ENCODE measurements at places on chromosomes 6 and 20.

GRCh38 chr6:34491091-34491430, 25.2 kb downstream of the PACSIN1 start:
- DNase-seq, result no peak

- DNase-seq, result no peak
Observed at GRCh38 chr6:133187657-133188453, 53.3 kb upstream of the EYA4 start.

DNA sequence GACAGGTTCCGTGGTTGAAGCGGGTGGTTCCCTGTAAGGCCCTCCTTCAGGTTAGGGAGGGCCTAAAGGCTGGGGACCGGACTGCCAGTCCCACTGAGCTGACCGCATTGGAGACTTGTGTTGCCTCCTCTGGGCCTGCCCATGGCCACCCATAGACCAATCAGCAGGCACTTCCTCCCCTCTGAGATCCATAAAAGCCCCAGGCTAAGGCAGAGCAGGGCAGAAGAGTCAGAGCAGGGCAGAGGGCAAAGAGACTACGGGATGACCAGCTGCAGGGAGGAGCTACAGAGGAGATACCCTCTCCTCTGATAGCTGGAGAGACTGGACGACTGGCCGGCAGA, 537.4 kb downstream of the TENT5A start:
- DNase-seq, result no peak

- DNase-seq, result peak; percentile 50
Observed at GRCh38 chr6:112253498-112253840, 898 bp downstream of the LAMA4 start.

GRCh38 chr6:36920049-36920448, 34.3 kb downstream of the C6orf89 start:
- no peak for DNase-seq

DNA sequence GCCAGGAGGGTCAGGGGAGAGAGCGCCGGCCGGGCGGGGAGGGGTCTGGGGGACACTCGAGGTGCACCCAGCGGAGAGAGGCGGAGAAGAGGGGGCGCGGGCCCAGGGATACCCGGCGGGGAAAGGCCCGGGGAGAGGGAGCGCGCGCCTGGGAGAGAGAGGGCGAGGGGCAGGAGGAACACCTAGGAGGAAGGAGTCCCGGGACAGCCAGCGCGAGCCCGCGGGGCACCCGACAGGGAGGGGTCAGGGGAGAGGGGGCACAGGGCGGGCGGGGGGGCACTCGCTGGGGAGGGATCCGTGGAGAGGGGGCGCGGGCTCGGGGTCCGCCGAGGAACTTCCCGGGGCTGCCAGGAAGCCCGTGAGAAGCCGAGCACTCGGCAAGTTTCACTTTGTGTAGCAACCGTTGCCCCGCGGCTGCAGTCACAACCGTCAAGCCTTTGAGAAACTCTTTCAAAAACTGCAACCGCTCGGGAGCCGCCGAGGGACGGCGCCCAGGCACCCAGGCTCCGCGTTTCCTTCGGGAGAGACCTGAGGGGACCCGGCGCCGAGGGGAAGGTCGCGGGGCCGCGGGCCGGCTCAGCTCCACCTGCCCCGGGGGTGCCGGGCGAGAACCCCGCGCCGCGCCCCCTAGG, 471 bp downstream of the EZR start:
- DNase-seq, result peak; percentile 81

DNA sequence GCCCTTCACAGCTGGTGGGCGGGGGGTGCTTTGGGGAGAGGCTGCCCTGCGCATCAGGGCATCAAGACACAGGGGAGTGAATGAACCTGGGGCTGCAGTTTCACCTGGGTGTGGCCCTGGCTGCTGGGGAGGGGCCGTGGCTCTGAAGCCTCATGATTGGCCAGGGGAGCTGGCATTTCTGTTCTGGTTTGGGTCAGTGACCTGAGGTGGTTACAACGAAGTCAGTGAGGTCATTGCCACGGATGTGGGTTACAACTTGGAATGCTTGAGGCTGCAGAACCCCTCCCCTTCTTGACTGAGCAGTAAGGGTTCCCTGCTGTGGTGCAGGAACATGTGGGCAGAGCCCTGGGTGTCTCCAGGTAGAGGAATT, 3.0 kb downstream of the TCEA2 start:
- DNase-seq, result no peak

DNA sequence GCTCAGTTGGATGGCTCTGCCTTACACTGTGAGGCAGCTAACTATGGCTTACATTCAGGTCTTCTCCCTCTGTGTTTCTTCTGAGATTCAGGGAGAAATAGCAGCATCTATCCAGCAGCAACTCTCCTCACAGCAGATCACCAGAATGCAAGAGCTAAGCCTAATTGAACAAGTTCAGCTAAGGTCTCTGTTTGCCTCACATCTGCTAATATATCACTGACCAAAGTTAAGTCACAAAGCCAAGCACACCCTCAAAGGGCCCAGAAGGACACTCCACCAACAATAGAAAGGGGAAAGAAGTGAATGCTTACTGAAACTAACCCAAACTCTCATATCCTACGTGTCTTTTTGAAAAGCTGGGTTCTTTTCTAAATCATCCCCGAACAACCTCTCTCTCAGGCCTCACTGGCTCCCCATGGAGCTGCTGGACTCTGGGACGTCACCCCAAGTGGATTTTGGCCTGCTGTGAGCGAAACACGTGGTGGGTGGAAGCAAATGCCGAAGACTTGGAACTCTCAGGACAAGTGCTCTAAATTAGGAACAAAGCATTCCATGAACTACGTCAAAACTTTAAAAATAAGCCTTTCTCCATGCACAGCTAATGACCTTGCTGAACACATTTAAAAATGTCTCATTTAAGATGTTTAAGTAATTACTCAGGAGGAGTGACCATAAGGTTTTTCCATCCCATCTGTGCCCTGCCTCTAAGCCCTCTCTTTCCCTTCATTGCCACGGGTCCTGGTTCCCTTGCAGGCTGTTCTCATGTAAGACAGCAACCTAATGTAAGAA, 167.5 kb upstream of the PLCB4 start:
- no peak for DNase-seq

DNA sequence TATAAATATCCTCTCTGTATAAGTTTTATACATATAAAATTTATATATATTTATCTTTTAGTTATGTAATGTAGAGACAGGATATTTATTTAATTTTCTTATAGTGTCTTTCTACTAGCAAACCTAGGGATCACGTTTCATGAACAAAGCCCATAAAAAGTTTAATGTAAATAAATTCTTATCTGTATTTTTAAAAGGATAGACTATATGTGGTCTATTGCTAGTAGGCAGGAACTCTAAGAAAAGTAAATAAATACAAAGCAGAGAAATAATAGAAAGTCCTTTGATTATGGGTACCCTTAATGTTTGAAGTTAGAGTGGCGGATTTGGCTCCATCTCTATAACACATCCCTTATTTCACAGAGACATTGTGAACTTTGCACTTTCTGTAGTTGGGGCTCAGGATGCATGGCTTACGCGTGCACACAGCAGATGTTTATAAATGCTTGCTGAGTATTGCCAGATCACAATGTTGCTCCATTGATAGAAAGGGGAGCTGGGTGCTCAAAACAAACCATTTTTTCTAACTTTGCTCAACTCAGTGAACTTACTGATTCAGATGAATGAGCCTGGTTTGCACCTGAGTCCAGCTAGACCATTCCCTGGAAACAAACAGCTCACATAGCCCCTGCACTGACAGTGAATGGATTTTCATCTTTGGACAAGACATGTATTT, 179.1 kb downstream of the SYNE1 start:
- no peak for DNase-seq

DNA sequence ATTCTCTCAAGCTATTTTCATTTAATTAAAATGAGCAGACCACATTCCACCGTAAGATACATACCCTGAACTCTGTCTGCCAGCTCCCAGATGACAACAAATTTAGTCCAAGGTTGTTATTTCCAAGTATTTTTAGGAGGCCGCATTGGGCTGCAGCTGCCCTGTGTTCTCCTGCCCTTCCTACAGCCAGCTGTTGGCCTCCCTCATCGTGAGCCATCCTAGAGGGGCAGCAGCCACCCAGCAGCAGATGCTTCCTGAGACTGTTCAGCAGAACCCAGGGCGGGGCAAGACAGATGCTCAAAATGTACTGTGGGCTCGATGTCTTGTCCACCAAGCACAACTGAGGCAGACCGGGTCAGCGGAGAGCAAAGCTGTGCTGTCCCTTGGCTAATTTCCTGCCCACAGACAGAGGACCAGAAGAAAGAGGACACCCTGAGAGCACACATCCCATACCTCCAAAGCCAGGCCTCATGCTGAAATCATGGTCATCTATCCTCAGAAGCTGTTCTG, 16.4 kb downstream of the GABRR1 start:
- DNase-seq, result no peak

DNA sequence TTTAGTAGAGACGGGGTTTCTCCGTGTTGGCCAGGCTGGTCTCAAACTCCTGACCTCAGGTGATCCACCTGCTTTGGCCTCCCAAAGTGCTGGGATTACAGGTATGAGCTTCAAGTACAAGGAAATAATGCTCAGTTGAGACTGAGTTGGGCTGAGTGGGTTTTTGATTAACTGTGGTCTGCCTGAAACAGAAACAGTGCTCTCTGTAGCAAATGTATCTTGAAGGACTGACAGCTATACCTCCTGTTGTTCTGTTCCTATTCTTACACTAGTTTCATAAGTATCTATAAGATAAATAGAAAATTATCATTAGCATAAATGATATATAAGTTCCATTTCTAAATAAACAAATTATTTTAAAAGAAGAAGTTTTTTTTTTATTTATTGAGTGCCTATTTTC, 142.8 kb upstream of the PTPRK start:
- DNase-seq, result no peak

- DNase-seq, result no peak
Observed at GRCh38 chr6:155646443-155646842, 190.8 kb upstream of the NOX3 start.

GRCh38 chr20:15818651-15819071, 754.6 kb downstream of the KIF16B start:
- no peak for DNase-seq

DNA sequence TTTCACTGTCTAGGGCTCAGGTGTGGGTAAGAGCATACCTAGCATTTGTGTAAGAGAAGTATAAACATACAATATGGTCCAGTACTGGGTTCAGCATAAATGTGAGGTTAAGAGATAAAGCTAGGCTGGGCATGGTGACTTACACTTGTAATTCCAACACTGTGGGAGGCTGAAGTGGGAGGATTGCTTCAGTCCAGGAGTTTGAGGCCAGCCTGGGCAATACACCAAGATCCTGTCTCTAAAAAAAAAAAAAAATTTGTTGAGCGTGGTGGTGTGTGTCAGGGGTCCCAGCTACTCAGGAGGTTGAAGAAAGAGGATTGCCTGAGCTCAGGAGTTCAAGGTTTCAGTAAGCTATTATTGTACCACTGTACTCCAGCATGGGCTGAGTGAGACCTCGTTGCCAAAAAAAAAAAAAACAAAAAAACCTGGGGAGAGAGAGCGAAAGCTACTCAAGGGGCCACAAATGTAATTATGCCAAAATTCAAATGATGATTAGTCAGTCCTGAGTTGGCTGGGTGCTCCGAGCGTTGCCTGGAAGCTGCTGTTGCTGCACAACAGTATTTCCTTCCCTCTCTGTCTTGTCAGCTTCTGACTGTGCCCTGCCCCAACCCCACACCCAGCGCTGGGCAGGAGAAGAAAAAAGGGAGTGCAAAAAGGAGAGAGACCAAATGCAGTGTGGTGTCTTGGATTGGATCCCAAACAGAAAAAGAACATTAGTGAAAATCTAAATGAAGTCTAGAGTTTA, 24.0 kb downstream of the CMTR1 start:
- DNase-seq, result no peak

GRCh38 chr6:22112461-22112860, 184.4 kb downstream of the PRL start:
- no peak for DNase-seq

- no peak for DNase-seq
Observed at GRCh38 chr20:40786336-40786735, 97.3 kb upstream of the MAFB start.

DNA sequence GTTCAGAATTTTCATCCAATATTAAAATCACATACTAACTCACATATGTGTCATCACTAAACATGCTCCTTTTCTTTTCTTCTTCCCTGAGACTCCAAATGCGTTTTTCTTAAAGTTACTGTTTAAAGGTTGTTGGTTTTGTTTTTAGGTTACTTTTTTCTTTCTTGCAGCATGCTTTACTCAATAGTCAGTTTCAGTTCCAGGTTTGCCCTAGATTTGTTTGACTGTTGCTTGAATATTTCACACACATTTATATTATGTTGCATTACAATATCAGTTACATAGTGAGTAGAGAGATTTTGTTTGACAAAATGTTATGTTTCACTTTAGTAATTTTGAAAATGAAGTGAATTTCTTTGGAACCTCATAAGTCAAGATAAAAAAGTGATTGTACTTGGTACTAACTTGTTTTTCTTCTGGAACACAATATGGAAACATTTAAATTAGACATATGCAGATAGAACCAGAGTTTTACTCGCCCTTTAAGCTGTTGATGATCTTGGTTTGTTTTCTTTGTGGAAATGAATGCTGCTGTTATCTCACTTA, 27.3 kb downstream of the FNDC1 start:
- no peak for DNase-seq

- DNase-seq, result no peak
Observed at GRCh38 chr6:15481390-15482291, 181.2 kb downstream of the DTNBP1 start.

DNA sequence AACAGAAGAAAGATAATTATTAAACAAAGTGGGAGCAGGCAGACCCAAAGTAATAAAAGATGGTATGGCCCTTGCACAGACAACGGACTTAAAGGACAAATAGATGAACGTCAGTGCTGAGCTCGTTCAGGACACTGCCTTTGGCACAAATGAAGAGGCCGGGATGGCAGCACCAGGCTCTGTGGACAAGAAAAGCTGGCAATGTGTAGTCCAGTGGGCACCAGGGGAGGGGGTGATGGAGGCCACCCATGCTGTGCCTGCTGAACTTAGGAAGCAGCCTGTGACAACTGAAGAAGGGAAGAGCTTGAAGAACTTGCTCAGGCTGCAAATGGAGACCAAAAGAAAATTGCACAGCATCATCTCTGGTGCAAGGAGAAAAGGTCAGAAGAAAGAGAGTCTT, 131.0 kb downstream of the ANKRD60 start:
- DNase-seq, result no peak

DNA sequence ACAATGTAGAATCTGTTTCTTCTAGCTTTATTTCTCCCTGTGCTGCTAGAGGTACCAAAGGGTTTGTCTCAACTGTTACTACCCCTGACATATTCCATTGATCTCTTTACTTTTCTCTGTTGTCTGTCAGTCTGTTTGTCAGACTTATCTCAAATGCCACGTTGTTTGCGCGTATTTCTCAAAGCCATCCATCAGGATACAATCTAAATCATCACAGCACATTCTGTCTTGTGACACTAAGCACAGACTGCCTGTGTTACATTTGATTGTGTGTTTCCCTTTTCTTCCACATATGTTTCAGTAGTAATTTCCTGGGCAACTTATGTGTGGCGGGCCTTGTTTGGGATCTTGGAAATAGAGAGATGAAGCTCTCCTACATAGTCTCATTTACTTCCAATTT, 30.2 kb upstream of the SERINC3 start:
- no peak for DNase-seq

All from SK-N-SH (cell line).